ENCODE measurements at places on chromosomes 5 and 9.

- DNase-seq = no peak
These were observed 122.0 kb downstream of the PAPPA start for GRCh38 chr9:116275418-116276195.

GRCh38 chr9:35162605-35163315, 951 bp downstream of the UNC13B start:
- no peak for DNase-seq

DNA sequence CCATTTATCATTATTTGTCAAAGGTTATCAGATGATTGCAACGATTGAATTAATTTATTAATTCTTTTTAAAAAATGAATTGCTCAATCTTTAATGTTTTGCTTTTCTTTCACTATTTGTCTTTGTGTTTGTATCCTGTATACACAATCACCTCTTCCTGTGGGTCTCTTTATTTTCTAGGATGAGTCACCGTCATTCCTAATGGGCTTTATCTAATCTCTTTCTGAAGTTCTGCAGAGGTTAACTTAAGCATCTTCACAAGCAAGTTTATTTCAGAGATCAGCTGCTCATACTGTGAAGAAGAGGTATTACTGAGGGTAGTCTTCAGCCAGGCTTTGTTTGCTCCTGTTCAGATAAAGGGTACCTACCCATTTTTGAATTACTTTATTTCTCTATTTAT, 323.9 kb downstream of the NNT start:
- DNase-seq = no peak

GRCh38 chr9:76580188-76580587, 121.2 kb downstream of the GCNT1 start:
- no peak for DNase-seq

GRCh38 chr9:109329638-109330258, 8.9 kb upstream of the EPB41L4B start:
- DNase-seq = peak; percentile 12

- DNase-seq = no peak
These were observed 193.3 kb downstream of the DIRAS2 start for GRCh38 chr9:90449213-90449925.

GRCh38 chr5:156096259-156096658, 230.7 kb upstream of the SGCD start:
- no peak for DNase-seq

GRCh38 chr9:109143881-109144562, 23.0 kb downstream of the FRRS1L start:
- no peak for DNase-seq

DNA sequence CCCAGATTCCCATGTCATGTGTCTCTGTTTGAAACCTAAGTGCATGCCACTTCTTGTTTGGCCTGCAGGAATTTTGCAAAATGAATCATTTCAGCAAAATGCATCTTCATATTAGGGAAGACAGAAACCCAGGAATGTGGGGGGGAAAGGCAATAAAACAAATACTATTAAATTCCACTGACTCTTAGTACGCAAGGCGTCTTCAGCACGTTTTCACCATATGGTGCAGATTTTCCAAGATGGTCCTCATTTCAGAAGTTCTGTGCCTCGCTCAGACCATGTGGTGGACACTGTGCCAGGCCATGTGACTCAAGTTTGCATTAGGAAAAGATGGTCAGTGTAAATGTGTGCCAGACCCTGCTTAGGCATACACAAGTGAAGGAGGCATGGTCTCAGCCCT, 184.0 kb downstream of the ACTL7B start:
- DNase-seq = no peak

DNA sequence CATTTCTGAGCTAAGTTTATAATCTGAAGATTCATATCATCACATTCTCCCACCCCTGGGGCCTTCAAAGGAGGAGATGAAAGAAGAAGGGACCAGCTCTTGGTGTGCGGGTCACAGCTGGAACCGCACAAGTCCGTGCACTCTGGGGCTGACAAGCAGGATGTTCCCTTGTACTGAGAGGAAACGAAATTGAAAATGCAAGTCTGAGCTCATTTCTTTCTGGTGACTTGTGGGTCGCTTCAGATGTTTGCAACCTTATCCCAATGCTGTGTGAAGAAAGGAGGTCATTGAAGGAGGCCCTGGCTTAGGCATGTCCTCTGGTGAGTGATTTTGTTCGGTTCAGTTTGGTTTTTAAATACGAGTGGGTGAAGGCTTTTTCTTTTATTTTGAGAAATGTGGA, 59.6 kb downstream of the C9orf152 start:
- no peak for DNase-seq

DNA sequence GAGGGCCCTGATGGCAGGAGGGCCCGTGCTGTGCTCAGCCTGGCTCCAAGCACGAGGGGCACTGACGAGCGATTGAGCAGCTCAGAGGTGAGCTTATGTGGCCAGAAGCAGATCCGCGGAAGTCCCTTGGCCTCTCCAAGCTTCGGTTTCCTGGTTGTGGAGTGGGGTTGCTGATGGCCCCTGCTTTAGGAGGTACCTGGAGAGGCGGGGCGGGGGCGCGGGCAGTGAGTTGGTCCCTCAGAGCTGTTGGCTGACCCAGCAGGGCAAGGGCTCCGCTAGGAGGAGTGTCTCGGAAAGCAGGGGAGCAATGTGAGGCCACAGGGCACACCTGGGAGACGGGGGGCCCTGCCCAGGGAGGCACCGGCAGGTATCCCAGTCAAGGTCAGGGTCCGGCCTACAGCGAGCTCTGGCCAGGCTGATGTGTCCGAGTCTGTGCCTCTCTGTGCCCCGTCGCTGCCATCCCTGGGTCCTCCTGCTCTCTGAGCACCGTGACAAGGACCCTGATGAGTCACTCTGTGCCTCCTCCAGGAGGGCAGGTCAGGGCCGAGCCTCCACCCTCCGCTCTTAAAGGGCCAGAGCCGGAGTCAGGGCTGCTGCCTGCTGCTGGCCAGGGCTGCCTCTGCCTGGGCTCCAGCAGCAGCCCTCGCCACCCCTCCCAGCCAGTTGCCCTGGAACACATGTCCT, 14.8 kb downstream of the NCS1 start:
- no peak for DNase-seq

DNA sequence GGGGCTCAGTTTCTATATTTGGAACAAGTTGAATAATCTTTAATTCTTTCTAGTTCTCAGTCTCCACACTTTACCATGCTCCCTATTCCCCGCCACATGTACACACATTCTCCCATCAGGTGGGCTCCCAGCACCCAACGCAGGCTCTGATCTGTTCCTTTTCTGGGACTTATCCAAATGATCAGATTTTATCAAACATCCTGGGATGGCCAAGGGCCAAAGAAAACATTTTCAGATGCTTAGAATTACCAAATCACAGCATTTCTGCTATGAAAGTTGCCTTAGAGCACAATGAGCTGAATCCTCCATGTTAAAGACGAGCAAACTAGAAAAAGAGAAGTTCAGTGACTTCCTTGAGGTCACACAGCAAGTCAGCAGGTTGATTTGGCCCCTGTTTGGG, 153.4 kb downstream of the SEC61B start:
- no peak for DNase-seq

DNA sequence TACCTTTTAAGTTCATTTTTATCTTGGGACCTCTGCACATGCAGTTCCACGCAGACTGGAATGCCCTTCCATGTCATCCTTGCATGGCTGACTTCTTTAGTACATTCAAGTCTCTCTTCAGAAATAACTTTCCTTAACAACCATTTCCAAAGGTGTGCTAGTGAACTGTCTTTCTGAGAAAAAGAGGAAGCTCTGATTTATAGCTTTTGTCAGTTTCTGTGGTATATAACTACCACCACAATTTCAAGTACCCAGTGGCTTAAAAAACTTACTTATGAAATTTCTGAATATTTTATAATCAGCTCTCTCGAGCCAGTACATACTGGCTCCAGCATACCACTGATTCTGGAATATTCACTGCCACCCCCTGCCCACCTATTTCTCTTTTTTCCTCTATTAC, 1613.8 kb downstream of the MAT2B start:
- no peak for DNase-seq

DNA sequence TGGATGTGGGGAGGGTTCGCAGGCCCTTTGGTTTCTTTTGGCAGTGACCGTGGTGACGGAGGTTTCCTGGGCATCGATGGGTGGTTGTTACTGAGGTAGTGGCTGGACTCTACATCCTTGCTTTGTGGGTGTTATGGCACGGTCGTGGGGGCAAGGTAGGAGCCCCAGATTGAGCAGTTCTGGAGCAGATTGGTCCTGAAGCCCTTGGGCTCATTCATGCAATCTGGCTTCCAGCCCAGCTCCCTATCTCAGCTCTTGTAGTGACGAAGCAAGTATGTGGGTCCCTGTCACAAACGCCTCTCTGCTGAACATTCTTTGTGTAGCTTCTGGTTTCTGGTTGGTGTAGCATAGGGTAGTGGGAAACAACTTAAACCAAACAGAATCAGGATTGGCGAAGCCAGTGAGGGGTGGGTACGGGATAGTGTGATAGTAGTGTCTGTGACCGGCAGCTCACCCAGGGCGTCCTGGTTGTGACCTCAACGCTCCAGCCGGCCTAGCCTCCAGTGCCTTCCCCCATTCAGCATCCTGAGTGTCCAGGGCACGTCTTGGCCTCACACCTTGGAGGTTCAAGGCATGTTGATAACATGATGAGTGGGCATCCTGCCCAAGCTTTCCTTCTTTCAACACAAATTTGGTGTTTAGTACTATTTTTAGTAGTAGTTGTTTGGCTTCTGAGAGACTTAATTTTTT, 2.9 kb downstream of the NDUFS6 start:
- DNase-seq = no peak

- DNase-seq = no peak
These were observed 19.8 kb downstream of the TTC23L start for GRCh38 chr5:34858790-34859189.

GRCh38 chr9:114035221-114035844, 42.8 kb downstream of the AMBP start:
- no peak for DNase-seq

GRCh38 chr5:154477382-154478223, 424 bp downstream of the HAND1 start:
- DNase-seq = no peak

DNA sequence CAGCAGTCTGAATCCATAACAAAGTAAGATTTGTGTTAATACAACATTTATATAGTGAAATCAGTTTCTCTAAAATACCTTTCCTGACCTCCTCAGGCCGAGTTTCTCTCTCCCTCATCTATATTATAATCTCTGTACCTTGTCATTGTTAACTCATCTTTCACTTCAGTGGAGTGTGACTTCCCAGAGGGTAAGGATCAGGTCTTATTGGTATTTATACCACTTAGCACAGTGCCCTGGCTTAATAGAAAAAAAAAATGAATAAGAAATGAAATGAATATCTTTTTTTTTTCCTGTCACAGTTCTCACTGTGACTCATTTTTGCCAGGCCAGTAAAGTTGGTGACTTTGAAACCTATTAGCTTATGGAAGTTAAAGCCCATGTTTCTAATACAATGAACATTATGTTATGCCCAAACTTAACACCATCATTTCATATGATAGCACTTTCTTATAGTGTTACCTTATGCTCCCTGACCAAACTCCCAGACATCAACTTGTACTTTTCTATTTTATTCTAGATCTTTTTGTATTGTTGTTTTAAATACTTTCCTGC, 90.1 kb downstream of the NR3C1 start:
- DNase-seq = no peak

DNA sequence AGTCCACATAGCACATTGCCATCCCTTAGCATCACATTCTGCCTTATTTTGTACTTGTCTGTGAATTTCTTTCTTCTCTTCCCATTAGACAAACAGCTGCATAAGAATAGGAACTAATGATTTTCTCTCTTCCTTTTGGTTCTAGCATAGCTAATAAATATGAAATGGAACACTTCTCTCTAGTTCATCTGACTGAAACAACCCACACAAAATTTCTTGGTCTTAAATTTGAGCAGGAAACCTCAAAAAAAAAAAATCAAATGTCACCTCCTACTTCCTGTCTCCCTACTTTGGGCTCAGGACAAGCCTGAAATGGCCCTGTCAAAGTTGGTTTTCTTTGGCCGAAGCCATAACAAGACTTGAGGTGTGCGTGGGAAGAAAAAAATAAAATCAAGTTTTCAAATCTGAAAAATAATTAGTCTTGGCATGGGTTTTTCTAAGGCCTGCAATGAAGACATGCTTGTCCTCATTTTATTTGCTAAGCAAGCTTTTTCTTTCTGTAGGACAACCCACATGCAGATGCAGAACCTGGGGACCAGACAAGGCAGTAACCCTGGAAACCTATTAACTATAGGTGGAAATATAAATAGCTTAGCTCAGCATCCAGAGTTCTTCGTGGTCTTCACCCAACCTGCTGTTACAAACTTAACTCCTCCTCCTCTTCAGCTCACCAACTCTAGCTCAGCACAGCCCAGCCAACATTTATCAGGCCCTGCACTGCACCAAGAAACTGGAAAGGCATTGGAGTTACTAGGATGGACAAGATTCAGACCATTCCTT, 523.5 kb upstream of the KLF4 start:
- no peak for DNase-seq

GRCh38 chr9:129989740-129990139, 53.2 kb downstream of the FNBP1 start:
- no peak for DNase-seq

DNA sequence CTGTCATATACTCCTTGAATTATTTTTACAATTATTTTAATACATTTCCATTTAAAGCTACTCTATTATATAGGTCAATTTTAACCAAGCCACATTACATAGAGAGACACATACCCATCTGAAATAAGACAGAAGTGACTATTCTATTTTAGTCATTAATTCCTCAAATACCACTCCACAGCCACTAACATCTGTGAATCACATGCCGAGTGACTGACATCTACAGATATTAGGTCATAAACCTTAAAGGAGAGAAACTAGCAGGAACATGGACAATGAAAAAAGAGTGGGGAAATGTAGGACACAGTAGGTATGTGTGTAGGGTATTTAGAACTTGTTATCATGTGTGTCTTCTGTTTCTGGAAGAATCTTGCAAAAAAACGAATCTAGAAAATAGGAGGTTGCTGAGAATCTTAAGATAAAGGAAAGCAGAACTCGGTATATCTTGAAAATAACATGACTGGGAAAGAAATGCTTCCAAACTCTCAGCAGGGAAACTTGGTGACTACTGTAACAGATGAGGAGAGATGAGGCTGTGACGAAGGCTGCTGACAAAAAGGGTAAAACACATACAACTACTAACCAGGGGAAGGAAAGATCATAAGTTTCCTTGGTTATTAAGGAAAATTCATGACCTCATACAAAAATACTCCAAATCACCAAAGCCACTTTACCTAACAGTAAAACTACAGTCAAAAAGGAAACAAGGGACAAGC, 84.6 kb downstream of the PLPP1 start:
- DNase-seq = no peak

GRCh38 chr9:133351908-133352634, 4.1 kb downstream of the RPL7A start:
- no peak for DNase-seq

DNA sequence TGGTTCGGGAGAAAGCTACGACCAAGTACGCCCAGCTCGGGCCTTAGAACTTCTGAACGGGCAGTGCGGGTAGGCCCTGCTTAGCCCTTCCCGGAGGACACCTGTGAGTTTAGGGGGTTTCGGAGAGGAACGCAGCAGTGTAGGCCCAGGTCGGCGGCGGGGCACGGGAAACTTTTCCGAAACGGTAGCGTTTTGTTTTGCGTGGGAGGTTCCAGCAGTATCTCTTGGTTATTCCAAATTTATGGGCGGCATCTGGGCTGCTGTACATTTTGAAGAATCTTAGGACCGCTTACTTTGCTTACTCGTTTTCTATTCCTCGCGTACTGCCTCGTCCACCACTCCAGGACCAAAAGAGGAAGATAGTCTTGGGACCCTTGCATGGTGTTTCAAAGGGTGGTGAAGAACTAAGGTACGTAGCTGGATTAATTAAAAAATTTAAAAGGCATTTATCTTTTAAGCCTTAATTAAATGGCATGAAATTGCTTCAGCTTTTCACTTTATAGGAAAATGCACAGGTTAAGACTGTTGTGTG, 492 bp downstream of the TENT2 start:
- DNase-seq = no peak

GRCh38 chr5:140169410-140169809, 5.6 kb upstream of the CYSTM1 start:
- DNase-seq = no peak

All from NCI-H187 treated with DMSO at 0.1 percent for 48 hours (cell line).